ENCODE measurements at places on chromosomes 12 and 14. TPM values are rescaled to one million over a fixed set of nuclear protein-coding genes. Genes with fewer than 3 reads are reported as not detected.

The SELPLG gene
- 0.19 TPM for total RNA-seq

The SIX4 gene
- total RNA-seq = 48.3 TPM

DNA sequence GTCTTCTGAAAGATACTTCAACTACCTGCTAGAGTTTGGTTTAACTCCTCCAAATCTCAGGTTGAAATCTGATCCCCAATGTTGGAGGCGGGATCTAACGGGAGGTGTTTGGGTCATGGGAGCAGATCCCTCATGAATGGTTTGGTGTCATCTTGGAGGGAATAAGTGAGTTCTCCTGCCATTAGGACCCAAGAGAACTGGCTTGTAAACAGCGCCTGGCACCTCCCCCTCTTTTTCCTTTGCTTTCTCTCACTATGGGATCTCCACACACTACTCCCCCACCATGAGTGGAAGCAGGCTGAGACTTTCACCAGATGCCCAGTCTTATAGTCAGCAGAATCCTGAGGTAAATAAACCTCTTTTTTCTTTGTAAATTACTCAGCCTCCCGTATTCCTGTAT, 2.5 kb downstream of the CNIH1 start:
- H3K27ac ChIP-seq = no peak overlapping the region
- H3K4me3 ChIP-seq = no peak overlapping the region
- H3K4me1 ChIP-seq = peaks cover 13% of the 10 kb centered on the region
- H3K27me3 ChIP-seq = no peaks in the 10 kb centered on the region
- DNase-seq = no peak
- no peaks in the 10 kb centered on the region for H3K36me3 ChIP-seq

DNA sequence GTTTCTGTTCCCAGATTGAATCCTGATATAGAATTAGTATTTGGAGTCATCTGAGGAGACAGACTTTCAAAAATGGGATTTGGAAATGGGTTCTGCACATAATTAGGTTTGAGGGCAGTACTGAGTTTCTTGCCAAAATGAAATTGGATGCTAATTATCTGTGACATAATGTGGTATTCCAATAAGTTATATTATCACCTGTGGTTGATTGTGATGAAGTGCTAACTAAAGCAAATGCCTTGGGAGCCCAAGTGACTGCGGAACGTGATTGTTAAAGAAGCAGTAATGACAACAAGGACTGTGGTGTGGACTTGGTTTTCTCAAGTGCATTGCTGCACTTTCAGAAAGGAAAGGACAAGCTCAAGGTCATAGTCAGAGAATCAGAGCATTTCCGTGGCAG, 337.0 kb downstream of the IPO8 start:
- H3K36me3 ChIP-seq = no peaks in the 10 kb centered on the region
- no peaks in the 10 kb centered on the region for H3K27me3 ChIP-seq
- H3K4me3 ChIP-seq = no peak overlapping the region
- no peak for DNase-seq
- no peak overlapping the region for H3K27ac ChIP-seq
- no peaks in the 10 kb centered on the region for H3K4me1 ChIP-seq

DNA sequence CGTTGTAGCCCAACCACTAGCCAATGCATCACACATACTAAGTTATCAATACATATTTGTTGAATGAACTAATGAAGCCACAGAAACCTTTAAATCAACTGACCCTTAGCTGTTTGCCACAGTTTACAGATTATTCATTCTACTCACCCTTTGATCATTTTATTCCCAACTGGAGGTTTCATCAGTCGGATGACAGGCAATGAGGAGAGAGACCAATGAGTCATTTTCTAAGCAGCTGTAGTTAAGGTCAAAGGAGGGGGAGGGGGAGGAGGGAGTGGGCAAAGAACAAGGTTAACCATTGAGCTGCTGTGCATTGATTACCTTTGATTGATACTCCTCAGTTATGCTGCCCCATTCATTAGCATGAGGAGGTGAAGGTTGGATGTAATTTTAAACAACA, 469.5 kb downstream of the VRK1 start:
- H3K4me3 ChIP-seq = no peak overlapping the region
- H3K4me1 ChIP-seq = no peaks in the 10 kb centered on the region
- H3K36me3 ChIP-seq = no peaks in the 10 kb centered on the region
- H3K27me3 ChIP-seq = no peaks in the 10 kb centered on the region
- no peak overlapping the region for H3K27ac ChIP-seq
- no peak for DNase-seq
